ENCODE measurements at places on chromosomes 1 and 21.

DNA sequence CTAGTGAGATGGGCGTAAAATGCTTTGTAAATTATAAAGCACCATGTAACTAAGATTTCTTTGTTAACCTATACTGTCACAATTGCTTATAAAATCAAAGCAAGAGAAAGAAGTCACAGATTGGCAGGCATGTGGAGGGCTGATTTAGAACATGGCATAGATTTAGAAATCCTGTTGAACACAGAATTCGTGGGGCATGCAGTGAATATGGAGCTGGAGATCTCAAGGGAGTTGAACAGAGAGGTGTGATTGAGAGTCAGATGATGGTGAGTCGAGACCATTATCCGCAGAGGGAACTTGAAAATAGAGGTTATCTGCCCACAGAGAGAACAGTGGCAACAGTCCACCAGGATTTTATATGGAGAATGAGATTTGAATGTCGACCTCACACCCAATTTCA, 27.6 kb downstream of the PBX1 start:
- no peak for DNase-seq

DNA sequence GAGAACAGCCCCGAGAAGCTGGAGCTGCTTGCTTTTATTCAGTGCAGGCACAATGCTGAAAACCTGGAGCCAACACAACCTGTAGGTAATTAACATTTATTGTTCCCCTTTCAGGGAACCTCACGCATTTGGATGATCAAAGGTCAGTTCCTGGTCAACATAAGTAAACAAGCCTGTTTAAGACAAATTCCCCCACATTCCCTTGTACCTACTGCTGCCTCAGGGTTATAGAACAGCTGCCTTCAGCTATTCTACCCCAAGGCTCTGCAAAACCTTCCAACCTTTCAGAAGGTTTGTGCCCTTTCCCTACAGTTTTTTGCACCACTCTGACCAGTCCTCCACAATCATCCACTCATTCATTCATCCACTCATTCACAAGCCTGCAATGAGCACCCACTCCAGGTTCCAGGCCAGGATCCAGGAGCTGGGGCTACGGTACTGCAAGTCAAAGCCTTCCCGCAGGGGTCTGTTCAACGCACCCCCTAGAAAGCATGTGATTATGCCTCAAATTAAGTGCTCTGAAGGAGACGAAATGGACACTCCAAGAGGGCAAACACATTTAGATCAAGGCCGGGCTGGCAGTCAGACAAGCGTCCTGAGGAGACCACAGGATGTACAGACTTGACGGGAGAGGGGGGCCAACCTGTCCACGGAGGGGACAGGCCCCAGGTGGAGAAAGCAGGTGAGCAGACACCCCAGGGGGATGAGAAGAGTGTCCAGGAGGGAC, 683.9 kb downstream of the MATN1 start:
- no peak for DNase-seq

DNA sequence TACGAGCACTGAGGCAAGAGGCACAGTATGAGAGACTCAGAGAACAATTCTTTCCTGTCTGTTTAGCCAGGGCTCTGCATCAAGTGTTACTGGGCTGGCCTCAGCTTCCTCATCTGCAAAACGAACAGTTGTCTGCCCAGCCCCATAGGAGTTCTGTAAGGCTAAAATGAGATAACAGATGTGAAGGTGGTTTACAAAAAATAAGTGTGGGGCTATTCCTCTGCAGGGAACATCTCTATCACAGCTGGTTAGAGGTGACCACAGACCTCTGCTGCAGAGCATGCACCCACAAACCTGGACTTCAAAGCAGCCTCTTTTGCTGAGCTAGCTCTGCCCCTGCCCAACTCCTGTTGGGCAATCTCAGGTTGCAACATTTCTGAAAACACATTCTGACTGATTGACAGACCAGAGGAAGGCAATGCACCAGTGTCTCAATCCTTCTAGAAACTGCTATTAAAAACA, 10.5 kb upstream of the OLIG1 start:
- no peak for DNase-seq

- no peak for DNase-seq
Observed at GRCh38 chr1:153577138-153577537, 11.5 kb upstream of the S100A2 start.

DNA sequence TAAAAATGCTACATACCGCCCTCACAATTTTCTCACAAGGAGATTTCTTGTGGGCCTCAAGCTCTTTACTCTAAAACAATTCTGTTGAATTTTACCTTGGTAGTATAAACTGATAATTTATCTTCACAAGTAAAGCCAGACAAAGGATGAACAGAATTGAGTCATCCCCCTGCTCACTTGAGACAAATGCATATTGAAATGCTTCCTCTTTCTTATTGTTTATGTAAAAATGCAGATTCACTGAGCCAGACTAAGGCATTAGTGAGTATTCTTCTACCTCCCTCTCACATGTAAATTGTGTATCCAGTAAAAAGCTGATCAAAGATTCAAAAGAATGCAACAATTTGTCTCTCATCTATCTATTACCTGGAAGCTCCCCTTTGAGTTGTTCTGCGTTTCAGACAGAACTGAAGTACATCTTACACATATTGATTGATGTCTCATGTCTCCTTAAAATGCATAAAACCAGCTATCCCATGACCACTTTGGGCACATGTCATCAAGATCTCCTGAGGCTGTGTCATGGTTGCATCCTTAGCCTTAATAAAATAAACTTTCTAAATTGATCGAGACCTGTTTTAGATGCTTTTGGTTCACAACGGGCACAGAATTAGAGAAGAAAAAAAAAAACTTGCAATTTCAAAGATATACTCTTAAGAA, 743.1 kb upstream of the B3GALT2 start:
- DNase-seq, result no peak

- DNase-seq, result no peak
Observed at GRCh38 chr1:215119719-215120365, 37.3 kb downstream of the KCNK2 start.

DNA sequence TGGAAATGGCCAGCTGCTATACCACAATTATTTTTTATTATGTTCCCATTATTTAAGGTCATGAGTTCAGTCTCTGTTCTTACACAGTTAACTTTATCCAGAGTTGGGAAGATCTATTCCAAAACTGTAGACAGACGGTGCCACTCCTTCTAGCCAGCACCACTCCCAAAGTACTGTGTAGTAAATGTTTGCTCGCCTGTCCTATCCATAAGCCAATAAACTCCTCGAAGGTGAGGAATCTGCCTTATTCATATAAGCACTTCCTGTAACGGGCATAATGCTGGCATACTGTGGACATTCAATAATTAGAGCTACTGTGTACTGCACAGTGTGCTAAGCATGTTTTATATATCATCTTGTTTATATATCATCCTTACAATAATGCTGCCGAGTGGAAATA, 26.1 kb upstream of the STMN1 start:
- DNase-seq, result no peak

DNA sequence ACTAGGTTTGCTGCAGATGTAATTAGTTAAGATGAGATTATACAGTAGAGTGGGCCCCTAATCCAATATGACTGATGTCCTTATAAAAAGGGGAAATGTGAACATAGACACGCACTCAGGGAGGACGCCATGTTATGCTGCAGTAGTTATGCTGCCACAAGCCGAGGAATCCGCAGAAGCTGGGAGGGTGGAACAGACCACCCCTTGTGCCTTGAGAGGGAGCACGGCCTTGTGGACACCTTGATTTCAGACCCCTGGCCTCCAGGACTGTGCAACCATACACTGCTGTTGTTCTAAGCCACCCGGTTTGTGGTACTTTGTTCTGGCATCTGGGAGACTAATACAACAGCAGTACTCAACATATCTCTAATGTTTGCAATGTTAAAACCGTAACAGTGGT, 57.9 kb upstream of the HIVEP3 start:
- no peak for DNase-seq

- no peak for DNase-seq
Observed at GRCh38 chr1:30847358-30847972, 61.1 kb downstream of the SDC3 start.

DNA sequence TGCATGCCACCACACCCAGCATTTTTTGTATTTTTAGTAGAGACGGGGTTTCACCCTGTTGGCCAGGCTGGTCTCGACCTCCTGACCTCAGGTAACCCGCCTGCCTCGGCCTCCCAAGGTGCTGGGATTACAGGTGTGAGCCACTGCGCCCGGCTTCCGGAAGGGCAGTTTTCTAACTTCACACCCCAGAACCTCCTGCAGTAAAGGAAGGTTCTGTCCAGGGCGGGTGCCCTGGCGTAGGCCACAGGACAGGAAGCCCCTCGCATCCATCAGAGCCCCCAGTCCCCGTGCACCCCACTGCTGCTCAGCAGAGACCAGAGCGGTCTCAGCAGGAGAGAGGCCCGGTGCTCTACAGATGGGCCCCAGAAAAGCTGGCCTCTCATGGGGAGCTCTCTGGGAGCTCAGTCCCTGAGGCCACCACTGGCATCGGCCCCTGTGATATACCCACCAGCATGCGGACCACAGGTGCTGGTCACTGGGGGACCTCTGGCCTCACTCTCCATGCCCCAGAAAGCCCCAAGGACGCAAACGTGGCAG, 4.1 kb upstream of the DNMT3L start:
- no peak for DNase-seq

DNA sequence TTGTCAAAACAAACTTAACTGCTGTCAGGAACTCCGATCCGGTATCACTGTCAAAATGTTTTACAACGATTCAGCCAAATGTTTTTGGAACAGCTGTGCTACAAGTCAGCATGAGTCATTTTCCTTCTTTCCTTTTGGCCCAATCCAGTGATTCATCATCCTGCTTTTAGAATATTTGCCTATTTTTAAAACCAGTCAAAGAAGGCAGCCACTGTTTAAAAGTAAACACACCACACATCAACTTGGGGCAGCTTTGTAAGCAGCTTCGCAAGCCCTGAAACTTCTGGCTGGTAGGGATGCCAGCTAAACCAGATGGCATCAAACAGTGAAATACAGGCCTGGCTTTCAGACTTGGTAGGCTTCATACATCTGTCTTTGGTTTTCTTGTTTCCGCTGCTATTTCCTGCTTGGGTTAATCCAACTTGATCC, 14.9 kb downstream of the MAP3K7CL start:
- DNase-seq, result peak; percentile 55

- DNase-seq, result no peak
Observed at GRCh38 chr1:13762642-13763041, 62.7 kb downstream of the PRDM2 start.

DNA sequence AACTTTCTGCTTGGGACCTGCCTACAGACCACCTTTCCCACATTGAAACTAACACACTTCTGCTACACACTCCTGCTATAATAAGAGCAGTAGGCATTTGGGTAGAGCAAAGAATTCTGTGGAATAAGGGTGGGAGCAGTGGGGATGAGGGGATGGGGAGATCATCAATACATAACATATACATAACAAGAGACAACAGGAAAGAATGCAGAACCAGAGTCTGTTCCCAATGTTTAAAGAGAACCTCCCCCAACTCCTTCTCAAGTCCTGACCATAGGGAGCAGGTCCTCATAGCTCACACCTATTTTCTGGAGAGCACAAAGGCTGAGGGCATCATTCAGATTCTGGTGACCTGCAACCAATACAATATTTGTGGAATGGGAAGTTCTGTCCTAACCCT, 121.6 kb upstream of the BARHL2 start:
- DNase-seq, result no peak

DNA sequence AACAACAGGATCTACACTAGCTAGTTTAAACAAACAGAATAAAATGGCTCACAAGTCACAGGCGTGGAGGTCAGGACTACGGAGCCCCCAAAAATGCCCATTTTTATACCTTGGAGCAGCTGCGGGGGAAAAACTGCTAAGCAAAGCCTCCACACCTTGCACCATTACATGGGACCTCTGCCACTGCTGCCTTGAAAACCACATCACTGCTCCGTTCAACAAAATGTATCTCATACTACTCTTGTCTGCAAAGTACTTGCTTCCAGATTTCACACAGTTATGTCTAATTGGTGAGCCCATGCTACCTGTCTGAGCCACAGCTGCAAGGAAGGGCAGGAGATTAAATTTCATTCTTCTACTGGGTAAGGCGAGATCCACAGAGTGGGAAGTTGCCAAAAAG, 24.4 kb downstream of the MRPL39 start:
- DNase-seq, result no peak

DNA sequence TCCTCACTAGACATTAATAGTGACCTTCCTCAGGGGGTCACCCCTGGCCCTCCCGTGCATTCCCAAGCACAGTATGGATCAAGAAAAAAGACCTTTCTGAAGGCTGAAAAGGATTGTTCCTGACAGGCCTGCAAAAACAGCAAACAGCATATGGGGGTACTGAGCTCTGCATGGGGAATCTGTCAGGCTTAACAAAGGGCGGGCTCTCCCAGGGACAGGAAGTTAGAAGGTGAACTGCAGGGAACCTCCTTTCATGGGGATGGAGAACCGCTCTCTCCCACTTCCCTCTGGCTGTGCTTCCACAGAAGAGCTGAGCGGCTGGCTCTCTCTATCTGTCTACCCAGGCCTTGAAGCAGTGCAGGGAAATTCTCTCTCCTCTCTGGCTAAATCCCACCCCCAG, 91.7 kb downstream of the DTL start:
- DNase-seq, result no peak

DNA sequence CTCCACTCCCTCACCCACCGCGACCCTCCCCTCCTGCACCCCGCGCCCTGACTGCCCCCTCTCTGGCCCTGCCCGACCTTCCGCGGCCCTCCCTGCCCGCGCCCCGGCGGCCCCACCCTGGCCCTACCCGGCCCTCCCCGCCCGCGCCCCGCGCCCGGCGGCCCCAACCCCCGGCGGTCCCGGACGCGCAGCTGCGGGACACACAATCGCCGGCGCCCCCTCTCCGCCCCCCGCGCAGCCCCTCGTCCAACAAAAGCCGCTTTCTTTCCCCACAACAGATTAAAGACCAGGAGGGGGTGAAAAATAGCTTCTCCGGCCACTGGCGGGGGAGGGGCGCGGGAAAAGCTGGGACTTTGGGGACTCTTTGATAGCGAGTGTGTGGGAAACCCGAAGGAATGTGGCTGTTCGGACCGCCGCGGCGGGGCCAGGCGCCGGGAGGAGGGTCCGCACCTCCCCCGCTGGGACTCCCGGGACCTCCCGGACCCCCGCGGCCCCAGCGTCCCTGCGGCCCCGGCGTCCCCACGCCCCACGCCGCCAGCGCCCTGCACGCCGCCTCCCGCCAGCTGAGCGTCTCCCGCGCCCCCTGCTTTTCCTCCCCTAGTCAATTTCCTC, 8.8 kb upstream of the ID3 start:
- DNase-seq, result no peak

GRCh38 chr1:110250749-110251148, 40.6 kb downstream of the KCNC4 start:
- DNase-seq, result no peak

DNA sequence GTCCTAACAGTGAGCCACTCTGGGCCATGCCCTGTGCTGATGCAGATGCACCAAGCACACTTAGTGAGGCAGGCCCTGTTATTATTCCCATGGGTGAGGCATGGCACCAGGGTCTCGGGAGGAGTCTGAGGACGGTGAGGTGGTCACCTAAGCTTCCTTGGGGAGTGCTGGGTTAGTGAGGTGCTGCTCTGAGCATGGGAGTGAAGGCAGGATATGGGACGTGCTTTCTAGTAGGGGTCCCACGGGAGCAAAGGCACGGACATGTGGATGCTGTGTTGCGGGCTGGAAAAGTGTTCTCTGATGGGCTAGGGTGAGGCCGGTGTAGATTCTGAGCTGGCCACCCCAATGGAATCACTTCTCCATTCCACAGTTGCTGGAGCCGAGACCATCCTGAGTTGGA, 77.5 kb upstream of the CSF3R start:
- no peak for DNase-seq

GRCh38 chr1:234629026-234629425, 19.0 kb upstream of the IRF2BP2 start:
- no peak for DNase-seq

GRCh38 chr1:179353546-179353945, 12.2 kb upstream of the AXDND1 start:
- DNase-seq, result no peak
